Heart left ventricle (tissue), 16 donors: ENCODE measurements at places on chromosomes 6 and 20.

DNA sequence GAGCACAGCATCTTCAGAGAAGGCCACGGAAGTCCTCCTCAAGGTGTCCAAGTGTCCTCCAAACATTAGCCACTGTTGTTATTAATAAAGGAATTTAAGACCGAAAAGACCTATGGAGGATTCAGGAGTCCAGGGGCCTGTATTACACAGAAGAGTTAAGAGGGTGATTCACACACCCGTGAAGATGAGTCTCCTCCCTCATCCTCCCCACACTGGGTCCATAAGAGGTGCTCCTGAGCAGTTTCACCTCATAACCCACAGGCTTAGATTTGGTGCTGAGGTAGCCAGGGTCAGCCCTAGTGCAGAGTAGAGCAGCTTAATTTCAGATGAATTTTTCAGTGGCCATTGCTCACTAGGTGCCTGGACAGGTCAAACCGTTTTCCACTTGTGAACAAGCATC is 65.3 kb downstream of the PRR18 start:
- H3K4me1 ChIP-seq = no peaks in the 10 kb centered on the region
- no peak overlapping the region for H3K27ac ChIP-seq
- H3K36me3 ChIP-seq = no peaks in the 10 kb centered on the region
- H3K4me3 ChIP-seq = no peak overlapping the region

DNA sequence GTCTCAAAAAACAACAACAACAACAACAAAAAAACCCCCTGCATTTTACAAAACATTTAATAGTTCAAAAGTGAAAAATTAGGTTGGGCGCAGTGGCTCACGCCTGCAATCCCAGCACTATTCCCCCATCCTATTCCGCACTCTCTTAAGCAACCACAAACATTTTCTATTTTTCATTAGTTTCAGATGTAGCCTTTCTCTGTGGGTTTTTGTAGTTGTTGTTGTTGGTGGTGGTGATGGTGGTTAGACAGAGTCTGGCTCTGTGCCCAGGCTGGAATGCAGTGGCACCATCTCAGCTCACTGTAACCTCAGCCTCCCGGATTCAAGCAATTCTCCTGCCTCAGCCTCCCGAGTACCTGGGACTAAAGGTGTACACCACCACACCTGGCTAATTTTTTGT is 6.4 kb upstream of the GMNN start:
- H3K36me3 ChIP-seq = no peaks in the 10 kb centered on the region
- no peaks in the 10 kb centered on the region for H3K27me3 ChIP-seq
- H3K27ac ChIP-seq = no peak overlapping the region
- H3K4me3 ChIP-seq = no peak overlapping the region
- no peak for DNase-seq
- H3K4me1 ChIP-seq = no peaks in the 10 kb centered on the region

GRCh38 chr6:129621252-129621651 is 88.7 kb downstream of the ARHGAP18 start:
- no peak overlapping the region for H3K4me3 ChIP-seq
- H3K4me1 ChIP-seq = no peaks in the 10 kb centered on the region
- no peak for DNase-seq
- no peak overlapping the region for H3K27ac ChIP-seq

DNA sequence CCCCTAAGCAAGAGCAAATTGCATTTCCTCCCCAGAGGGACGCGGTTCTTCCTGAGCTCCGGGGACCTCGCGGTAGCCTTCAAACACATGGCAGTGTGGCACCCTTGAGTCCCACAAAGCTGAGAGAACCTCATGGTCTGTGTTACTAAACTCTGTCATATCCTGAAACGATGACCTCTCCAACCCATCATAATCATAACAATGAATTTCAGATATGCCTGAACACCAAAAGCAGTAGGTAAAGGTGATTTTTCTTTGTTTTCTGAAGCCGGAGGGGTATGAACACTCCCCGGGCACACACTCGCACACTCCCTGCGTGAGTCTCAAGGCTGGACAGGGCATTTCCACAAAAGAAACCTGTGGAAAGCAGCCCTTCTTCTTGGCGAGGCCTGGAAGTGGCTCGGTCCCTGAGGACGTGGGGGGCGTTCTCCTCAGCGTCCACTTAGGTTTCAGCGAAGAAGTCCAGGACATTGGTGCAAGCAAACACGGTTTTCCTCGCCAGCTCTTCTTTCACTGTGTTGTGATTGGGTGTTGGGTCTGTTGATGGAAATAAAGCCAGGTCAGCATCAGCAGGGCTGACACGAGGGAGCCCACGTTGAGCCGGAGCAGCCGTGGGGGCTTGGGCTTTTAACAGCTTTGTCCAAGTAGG is 183.4 kb downstream of the ERMARD start:
- H3K4me3 ChIP-seq = no peak overlapping the region
- peaks cover 6% of the 10 kb centered on the region for H3K27me3 ChIP-seq
- H3K36me3 ChIP-seq = no peaks in the 10 kb centered on the region
- H3K27ac ChIP-seq = no peak overlapping the region

- no peak for DNase-seq
- no peaks in the 10 kb centered on the region for H3K36me3 ChIP-seq
- H3K4me3 ChIP-seq = no peak overlapping the region
- H3K4me1 ChIP-seq = no peaks in the 10 kb centered on the region
These were observed 87.4 kb upstream of the RALGAPA2 start for GRCh38 chr20:20799716-20800312.

DNA sequence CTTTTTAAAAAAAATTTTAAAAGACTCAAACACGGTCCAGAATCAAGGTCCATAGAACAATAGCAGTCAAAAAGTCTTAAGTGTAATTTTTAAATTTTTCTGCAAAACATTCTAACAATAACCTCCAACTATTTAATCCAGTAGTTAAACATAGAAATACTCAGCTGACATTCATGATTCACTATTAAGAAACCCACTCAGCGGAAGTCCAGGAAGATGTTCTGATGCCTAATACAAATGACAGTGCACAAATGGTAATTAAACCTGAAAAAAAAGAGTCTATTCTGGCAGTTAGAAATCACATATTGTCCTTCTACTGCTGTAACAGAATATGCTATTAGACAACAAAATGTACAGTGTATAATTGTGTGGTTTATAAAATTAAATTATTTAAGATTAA is 128.2 kb upstream of the BMP5 start:
- H3K36me3 ChIP-seq = no peaks in the 10 kb centered on the region
- no peak overlapping the region for H3K4me3 ChIP-seq
- DNase-seq = no peak
- no peaks in the 10 kb centered on the region for H3K4me1 ChIP-seq
- no peaks in the 10 kb centered on the region for H3K27me3 ChIP-seq

DNA sequence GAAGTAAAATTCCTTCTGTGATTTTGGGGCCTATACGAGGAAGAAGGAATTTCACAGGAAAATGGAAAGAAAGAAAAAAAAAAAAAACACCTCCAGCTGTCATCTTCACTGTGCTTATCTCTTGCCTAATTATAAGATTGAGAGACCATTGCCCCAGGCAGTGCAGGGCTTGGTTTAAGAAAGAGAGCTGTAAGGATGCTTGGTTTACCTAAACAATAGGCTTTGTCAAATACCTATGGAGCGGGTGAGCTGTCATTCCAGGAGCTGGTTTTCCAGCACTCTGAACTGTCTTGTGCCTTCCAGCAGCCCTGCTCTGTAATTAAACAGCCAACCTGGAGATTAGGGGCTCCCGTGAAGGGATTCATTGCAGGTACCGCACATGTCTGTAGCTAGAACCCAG is 137.8 kb downstream of the EDN3 start:
- no peak overlapping the region for H3K4me3 ChIP-seq
- no peaks in the 10 kb centered on the region for H3K27me3 ChIP-seq
- no peak overlapping the region for H3K27ac ChIP-seq
- no peaks in the 10 kb centered on the region for H3K4me1 ChIP-seq
- H3K36me3 ChIP-seq = no peaks in the 10 kb centered on the region
- no peak for DNase-seq

DNA sequence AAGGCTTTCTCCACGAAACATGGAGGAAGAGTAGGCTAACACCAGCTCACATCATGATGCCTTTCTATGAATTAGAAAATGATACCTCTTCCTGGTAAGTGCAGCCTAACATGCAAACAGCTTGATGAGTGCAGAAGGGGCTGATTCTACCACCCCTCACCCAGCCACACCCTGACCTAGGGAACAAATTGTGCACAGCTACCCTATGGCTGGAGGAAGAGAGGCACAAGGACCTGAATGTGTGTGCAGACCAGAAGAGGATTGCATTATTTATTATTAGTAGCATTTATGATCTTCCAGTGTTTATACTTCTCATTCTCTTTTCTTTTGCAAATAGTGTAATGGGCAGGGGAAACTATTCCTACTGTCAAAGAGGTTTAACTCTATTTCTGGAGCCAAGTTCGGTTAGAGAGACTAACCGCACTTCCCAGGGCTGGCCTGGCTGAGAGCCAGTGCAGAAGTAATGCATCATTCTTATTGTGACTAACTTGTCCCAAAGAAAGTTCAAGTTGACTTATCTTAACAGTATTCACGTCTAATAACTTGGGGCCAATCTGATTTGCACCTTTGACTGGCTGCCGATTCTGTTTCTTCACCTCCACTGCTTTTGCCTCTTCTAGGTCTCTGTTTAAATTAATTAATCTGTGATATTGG is 237.5 kb downstream of the CD83 start:
- no peaks in the 10 kb centered on the region for H3K27me3 ChIP-seq
- no peak overlapping the region for H3K27ac ChIP-seq
- H3K4me3 ChIP-seq = no peak overlapping the region
- DNase-seq = peak; percentile 68

DNA sequence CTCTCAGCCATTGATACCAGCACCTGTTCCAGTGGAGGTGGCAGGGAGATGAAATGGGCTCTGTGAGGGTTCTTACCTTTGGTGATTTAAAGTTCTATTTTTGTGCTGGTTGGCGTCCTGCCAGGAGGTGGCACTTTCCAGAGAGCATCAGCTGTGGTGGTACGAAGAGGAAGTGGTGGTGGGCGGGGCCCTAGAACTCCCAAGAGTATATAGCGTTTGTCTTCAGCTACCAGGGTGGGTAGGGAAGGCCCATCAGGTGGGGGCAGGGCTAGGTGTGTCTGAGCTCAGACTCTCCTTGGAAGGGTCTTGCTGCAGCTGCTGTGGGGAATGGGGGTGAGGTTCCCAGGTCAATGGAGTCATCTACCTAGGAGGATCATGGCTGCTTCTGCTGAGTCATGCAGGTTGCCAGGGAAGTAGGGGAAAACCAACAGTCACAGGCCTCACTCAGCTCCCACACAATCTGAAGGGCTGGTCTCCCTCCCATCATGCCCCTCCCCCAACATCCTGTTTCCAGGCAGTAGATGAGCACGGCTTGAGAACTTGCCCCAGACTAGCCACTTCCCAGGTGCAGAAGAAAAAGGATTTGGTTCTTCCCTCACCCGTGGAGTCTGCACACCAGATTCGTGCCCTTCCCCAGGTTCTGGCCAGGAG is 46.6 kb downstream of the MOXD1 start:
- no peak for DNase-seq
- no peaks in the 10 kb centered on the region for H3K36me3 ChIP-seq
- H3K4me1 ChIP-seq = no peaks in the 10 kb centered on the region
- no peak overlapping the region for H3K4me3 ChIP-seq
- H3K27me3 ChIP-seq = no peaks in the 10 kb centered on the region
- H3K27ac ChIP-seq = no peak overlapping the region

DNA sequence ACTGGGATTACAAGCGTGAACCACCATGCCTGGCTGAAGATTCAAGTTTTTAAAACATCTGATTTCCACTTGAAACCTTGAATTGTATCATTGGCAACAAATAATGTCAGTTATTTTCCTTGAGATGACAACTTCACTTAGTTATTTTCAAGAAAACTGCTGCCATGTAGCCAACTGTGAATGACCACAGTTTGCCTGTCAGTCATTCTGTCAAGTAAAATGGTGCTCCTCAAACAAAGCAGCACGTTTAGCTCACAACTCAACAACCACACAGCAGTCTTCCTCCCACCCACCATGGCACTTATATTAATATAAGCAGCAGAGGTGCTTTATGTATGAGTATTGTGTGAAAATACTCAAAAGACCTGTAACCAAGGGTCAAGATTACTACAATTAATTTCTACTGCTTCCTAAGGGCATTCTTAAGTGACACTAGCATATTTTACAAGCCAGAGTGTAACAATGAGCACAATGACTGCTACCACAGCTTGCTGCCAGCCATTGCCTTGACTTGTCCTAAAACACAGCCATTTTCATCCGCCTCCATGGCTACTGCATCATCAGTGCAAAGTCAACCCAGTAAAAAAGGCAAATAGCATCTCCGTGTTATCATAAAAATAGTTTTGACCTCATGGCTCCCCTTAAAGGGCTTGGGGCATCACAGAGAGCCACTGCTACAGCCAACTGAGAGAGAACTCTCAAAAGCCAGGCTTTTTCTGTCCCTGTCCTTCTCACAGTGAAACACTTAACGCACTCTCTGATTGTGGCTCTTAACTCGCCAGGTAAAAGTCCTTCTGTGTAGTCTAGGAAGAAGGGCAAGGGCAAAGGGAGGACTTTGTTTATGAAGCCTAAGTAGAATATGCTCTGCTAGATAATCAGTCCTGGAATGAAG is 96.4 kb upstream of the TAB2 start:
- H3K27ac ChIP-seq = no peak overlapping the region
- DNase-seq = no peak
- no peaks in the 10 kb centered on the region for H3K36me3 ChIP-seq
- H3K4me1 ChIP-seq = peaks cover 10% of the 10 kb centered on the region
- no peak overlapping the region for H3K4me3 ChIP-seq
- no peaks in the 10 kb centered on the region for H3K27me3 ChIP-seq

- no peaks in the 10 kb centered on the region for H3K4me1 ChIP-seq
- no peaks in the 10 kb centered on the region for H3K36me3 ChIP-seq
- peaks cover 7% of the 10 kb centered on the region for H3K27me3 ChIP-seq
- no peak for DNase-seq
These were observed 32.5 kb downstream of the ADGRF1 start for GRCh38 chr6:47009583-47009982.

DNA sequence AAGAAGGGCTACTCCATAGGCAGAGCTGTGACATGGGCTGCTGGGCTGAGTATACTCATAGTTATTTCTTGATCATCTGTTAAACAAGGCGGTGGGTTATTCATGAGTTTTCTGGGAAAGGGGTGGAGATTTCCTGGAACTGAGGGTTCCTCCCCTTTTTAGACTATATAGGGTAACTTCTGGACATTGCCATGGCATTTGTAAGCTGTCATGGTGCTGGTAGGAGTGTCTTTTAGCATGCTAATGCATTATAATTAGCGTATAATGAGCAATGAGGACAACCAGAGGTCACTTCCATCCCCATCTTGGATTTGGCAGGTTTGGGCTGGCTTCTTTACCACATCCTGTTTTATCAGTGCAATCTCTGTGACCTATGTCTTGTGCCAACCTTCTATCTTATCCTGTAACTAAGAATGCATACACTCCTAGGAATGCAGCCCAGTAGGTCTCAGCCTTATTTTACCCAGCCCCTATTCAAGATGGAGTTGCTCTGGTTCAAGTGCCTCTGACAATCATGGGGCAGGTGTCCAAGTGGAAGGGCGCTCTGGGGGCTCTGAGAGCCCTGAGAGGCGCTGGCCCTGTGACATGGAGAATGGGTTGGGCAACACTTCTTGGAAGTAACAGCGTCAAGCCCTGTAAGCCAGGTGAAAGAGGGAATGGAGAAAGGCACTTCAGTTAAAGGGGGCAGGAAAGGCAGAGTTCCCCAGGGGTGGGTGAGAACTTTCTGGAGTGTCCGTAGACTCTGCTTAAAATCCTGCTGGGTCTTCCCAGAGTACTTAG is 354.2 kb upstream of the SULF2 start:
- no peaks in the 10 kb centered on the region for H3K4me1 ChIP-seq
- no peaks in the 10 kb centered on the region for H3K27me3 ChIP-seq
- DNase-seq = no peak
- H3K36me3 ChIP-seq = no peaks in the 10 kb centered on the region
- H3K4me3 ChIP-seq = no peak overlapping the region
- H3K27ac ChIP-seq = no peak overlapping the region

GRCh38 chr6:147281895-147282565 is 77.8 kb downstream of the STXBP5 start:
- no peak for DNase-seq
- H3K27ac ChIP-seq = no peak overlapping the region

- H3K4me1 ChIP-seq = no peaks in the 10 kb centered on the region
- no peak overlapping the region for H3K4me3 ChIP-seq
- no peaks in the 10 kb centered on the region for H3K27me3 ChIP-seq
- no peaks in the 10 kb centered on the region for H3K36me3 ChIP-seq
These were observed 554.7 kb upstream of the HS3ST5 start for GRCh38 chr6:114897536-114897935.
